ENCODE measurements at places on chromosomes 1 and 21.
A peak's percentile ranks its signal among the peaks of the same experiment; 100 is the strongest.

- no peak for DNase-seq
These were observed 43.3 kb downstream of the FAAP20 start for GRCh38 chr1:2151252-2151651.

GRCh38 chr1:165562571-165562970 lies 18.8 kb downstream of the LRRC52 start:
- DNase-seq = no peak

GRCh38 chr1:155305881-155306391 lies 2.7 kb upstream of the FDPS start:
- no peak for DNase-seq

DNA sequence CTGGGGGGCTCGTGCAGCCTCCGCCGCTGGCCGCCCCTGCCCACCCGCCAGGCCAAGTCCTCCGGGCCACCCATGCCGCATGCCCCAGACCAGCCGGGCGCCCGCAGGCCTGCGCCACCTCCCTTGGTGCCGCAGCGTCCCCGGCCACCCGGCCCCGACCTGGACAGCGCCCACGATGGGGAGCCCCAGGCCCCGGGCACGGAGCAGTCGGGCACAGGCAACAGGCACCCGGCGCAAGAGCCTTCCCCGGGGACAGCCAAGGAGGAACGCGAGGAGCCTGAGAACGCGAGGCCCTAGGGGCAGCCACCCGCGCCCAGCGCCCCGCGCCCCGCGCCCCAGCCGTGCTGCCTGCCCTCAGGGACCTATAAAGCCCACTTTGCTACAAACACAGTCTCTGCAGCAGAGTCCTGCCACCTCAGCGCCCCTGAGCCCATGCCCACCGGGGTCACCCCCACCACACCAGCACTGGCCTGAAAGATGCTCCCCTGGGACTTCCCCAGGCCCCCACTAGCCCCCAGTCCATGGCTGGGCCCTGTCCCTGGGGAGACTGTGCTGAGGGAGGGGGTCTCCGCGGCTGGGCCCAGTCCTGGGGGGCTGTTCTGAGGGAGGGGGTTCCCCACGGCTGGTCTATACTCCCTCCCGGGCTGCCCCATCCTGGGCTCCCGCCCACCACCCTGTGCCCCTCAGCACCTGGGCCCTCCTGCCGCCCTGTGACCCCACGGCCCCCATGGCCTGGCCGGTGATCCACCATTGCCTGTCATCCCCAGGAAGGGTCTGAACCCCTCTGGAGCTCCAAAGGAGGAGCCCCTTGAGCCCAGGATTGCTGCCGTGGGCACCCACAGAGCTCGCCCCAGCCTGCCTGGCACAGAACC lies 8.6 kb downstream of the TNFRSF18 start:
- no peak for DNase-seq

- DNase-seq = no peak
These were observed 168.5 kb upstream of the AJAP1 start for GRCh38 chr1:4485878-4486277.

GRCh38 chr1:154867064-154867825 lies 2.8 kb downstream of the KCNN3 start:
- DNase-seq = peak; percentile 41

Measured in NCI-H2227 treated with DMSO at 0.1 percent for 48 hours (cell line).